ENCODE measurements at places on chromosomes 5 and 9. TPM values are rescaled to one million over a fixed set of nuclear protein-coding genes. Genes with fewer than 3 reads are reported as not detected.

DNA sequence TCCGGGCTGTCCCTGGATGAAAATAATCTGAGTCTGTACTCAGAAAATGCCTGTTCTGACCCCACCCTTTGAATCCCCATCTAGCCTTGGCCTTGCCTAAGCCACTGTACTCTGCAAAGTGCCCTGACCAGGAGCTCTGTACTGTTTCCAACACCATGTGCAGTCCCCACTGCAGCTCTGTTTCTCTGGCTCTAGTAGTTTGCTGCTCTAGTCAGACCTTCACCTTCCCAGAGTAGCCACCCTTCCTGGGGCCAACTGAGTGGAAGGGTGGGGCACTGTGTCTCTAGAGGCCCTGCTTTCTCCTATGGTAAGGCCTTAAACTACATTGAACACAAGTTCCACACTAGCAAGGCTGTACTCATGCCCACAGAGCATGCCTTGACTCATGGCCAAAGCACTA lies 31.9 kb downstream of the P4HA2 start:
- DNase-seq = no peak

DNA sequence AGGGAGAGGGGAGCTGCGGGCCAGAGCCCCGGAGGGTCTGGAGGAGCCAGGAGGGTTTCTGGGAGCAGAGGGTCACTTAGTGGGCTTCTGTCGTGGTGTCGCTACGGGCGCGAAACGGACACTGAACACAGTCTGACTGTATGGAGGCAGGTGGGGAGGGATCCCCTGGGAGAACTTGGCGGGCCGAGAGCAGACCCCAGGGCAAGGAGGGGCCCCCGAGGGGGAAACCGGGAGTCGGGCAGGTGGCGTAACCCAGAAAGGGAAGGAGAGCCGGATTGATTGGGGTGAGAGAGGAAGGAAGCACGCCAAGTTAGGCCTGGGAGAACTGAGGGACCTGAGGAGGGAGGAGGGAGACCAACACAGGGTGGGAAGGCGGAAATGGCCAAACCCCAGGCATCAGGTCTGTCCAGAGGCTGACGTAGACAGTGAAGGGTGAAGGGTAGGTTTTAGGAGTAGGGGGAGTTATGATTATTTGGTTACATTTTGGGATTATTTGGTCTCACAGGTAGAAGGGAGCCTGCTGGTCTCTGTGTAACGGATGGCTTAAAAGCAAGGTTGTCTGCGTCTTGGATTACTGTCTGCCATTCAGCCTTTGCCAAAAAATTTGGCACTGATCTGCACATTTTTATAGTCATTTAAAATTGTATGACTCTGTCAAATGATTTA lies 3.3 kb upstream of the MSMP start:
- DNase-seq = peak; percentile 45

DNA sequence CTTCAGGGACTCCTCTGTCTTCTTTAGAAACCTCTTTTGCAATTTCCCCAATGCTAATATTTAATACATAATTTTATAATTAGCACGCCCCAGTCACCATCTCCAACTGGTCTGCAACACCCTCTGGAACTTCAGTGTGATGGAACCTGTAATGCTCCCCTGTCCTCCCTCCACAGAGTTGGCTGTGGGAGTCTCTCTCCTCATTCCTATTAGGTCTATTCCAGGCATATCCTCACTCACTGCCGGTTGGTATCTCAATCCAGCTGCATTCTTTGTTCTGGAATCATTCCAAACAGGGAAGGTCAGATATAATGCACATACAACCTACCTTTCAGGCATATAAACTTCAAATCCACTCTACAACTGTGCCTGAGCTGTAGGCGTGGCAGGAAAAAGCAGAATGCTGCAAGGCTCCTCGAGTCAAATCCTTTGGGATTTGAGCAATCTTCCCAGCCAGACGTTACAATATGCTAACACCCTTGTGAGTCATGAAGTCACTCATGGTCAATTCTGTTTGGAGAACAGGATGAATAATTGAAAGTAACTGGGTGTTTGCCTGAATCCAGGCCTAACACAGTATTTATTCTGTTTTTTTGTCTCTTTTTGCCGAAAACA lies 293.8 kb downstream of the CWC27 start:
- DNase-seq = no peak

The FAXDC2 gene
- total RNA-seq = 0.48 TPM

The CDH9 gene
- total RNA-seq = not detected

Measured in natural killer cell (primary cell).